ENCODE measurements at places on chromosomes 2 and 18.

DNA sequence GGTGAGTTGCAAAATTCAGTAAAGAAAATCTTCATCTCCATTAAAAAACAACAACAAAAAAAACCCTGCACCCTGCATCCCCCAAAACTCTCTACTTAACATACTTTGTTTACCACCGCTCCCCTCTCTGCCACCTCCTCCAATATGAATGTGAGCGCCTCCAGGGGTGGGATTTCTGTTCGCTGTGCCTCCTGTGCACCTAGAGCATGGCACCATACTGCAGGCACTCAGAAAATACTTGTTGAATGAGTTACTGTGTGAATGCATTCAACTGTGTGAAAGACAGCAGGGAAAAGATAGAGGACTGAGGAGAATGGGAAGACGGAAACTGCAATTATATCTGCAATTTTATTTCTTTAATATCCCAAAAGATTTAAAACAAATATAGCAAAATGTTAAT lies 4.5 kb downstream of the CEBPZ start:
- no peak for DNase-seq

GRCh38 chr2:35989040-35989439 lies 366.5 kb upstream of the CRIM1 start:
- no peak for DNase-seq

GRCh38 chr18:23165271-23166068 lies 30.2 kb downstream of the CABLES1 start:
- DNase-seq: no peak

GRCh38 chr2:126507425-126507911 lies 148.5 kb upstream of the GYPC start:
- no peak for DNase-seq

- no peak for DNase-seq
Measured at GRCh38 chr2:186379052-186379451, 107.0 kb upstream of the ZC3H15 start.

DNA sequence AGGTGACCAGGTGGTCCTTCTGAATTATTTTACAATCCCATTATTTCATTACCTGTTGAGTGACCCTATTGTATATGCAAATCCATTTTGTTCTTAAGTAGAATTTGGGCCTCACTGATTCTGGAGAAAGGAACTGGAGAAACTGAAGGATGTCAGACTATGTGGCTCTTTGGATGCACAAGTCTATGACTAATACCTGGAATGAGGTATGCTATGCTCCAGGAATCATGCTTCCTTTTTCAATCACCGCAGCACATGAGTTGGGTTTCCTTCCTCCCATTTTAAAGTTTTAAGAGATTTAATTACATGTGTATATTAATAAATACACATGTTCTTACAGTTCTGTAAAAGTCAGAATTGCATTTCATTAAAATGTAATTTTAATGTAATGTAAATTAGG lies 253.9 kb upstream of the VWC2L start:
- DNase-seq: no peak

- no peak for DNase-seq
Measured at GRCh38 chr2:138497294-138497693, 4.3 kb upstream of the SPOPL start.

DNA sequence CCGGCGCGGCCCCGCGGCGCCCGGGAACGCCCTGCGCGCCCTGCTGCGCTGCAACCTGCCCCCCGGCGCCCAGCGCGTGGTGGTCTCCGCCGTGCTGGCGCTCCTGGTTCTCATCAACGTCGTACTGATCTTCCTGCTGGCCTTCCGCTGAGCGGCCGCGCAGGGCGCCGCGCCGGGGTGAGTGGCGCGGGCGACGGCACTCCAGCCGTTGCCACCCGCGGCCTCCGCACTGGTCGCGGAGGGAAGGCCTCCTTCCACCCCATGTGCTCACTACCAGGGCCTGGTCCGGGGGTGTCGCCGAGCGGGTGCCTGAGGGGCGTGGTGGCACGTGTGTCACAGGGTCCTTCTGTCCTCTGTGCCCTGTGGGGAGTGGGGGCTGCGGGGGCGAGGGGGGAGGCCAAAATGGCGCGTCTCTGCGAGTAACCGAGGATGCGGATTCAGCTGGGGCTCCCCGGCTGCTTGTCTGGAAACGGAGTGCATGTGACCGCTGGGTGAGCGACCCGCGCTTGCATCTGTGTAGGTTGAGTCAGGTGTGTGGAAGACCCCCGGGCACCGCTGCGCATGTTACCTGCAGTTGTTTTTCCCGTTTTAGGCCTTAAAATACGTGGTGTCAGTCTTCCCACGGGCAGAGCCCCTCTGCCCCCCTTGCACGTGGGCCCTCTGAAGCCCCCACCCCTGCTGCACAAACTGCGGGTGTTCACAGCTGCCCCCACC lies 58.0 kb downstream of the FAM168B start:
- DNase-seq: no peak

GRCh38 chr18:5964596-5964995 lies 69.3 kb upstream of the TMEM200C start:
- no peak for DNase-seq

DNA sequence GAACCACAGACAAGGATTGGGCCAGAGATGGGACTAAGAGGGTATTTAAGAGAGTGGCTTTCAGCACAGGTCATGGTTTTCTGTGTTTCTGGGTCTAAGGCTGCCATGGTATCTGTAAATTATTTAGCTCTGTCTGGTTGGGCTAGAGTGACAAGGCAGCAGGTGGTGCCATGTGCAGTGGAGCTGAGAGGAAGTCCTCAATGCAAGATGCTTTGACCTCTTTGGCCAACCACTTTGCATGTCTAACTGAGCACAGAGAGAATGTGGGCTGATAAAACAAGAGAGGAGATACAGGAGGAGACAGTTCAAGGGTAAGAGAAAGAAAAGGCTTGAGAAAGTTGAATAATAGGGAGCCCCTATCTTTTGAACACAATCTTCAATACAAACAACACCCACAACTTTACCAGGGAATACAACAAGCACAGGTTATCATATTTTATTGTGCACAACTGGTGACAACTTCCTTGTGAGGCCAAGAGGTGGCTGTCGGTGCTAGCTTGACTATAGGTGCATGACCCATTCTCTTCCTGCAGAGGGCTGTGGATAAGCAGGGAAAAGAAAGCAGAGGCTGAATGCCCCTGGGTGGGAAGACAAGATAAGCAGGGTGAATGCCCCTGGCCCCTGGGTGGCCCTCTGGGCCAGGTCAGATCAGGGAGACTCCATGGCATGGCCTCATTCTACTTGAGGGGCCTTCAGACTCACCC lies 12.3 kb downstream of the FLACC1 start:
- no peak for DNase-seq

DNA sequence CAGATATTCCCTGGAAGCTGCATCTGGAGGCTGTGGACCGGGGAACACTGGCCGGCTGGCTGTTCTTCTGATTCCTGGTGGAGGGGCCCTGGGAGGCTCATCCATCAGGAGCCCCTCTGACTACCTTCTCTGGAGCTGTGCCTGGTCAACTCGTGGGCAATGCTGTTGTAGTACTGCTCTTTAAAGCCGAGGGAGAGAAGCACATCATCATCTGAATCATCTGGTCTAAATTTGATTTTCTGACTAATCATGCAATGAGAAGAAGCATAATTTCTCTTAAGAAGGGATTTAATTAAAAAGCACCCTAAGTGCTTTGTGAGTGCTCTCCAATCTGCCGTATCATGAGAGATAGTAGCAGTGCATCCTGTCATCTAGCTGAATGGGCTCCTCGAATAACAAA lies 229.5 kb downstream of the FHOD3 start:
- no peak for DNase-seq

DNA sequence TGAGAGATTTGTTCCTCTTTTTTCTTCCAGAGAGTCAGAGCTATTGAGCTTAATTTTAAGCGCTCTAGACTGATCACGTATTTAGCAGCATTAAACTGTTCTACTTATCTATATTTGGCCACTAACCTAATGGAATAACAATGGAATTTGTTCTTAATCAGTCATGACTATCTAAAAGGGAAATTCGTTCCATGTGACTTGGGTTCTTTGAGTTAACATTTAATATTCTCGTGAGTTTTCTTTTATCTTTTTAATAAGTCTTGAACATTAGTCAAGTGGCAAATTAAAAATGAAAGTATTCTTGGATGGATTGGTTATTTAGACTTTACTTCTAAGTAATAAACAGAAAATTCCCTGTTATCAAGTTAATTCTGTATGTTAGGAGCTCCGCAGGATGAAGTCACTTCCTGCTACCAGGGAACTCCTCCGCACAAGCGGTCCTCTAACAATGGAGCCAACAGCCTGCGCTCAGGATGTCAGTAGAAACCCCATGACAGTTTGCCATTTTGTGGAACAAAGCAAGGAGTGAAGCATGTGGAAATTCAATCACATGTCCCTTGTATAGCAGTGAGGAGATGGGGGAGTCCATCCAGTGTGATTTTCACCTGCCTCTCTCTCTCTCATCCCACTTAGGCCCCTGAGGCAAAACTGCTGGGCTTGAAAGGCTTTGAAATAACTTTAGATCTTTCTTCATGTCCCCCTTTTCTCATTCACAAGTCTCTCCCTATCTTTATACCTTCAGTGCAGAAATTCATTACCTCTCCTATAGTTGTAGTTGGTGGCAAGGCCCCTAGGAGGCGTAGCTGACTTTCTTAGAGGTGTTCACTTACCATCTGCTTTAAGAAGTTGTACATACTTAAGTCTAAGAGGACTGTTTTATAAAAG lies 138.1 kb downstream of the WDR7 start:
- DNase-seq: no peak

DNA sequence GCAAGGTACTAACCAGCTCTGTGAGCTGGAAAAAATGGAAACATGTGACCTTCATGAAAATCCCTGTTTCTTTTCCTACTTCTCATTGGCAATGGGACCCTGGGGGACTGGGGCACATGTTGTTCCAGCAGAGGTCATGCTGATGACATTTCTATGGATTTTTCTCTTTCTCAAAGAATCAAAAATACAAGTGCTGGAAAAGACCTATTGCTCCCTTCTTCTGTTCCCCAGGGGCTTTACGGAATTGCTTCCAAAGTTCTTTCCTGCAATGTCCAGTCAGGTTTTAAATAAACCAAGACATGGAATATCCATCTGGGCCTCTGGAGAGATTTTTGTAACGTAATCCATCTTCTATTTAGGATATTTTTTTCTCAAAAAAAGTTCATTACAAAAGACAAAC lies 1006.1 kb upstream of the CELF4 start:
- no peak for DNase-seq

- DNase-seq: no peak
Measured at GRCh38 chr2:68931799-68932198, 20.9 kb downstream of the GKN2 start.

DNA sequence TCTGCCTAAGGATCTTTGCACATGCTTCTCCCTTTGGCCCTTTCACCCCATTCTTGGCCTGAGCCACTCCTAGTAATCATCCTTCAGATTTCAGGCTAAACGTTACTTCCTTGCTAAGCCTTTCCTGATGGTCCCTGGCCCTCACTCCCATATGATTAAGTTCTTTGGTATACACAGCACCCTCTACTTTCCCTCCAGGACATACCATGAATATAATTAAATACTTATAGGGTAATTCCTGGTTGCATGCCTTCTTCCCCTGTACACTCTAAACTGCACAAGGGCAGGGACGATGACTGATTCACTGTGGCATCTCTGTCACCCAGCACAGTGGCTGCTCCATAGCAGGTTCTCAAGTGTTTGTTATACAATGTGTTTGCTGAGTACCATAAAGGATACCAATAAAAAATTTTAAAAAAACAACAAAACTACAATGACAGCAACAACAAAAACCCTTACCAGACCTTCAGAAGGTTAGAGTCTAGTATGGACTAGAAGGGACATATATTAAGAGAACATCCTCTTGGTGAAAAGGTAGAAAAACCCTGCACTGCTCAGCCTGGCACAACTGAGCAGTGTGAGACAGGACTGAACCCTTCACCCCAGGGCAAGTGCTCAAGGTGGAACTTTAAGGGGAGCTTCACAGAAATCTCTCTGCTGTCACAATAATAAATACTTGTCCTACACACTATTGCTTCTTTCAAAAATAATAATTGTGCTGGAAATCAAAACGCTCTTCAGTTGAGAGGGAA lies 76.2 kb downstream of the AAK1 start:
- no peak for DNase-seq

DNA sequence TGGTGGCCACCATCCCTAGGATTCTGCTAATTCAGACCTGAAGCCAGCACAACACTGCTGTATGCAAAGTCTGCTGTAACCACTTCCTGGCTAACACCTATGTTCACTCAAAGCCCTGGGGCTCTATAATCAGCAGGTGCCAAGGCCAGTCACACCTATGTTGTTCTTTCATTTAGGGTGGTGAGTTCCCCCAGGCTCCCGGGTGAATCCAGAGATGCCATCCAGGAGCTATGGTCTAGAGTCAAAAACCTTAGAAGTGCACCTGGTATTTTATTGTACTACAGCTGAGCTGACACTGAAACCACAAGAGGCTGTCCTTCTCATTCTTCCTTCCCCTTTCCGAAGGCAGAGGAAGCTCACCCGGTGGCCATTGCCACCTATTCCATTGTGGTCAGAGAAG lies 46.2 kb upstream of the CCDC141 start:
- DNase-seq: no peak

DNA sequence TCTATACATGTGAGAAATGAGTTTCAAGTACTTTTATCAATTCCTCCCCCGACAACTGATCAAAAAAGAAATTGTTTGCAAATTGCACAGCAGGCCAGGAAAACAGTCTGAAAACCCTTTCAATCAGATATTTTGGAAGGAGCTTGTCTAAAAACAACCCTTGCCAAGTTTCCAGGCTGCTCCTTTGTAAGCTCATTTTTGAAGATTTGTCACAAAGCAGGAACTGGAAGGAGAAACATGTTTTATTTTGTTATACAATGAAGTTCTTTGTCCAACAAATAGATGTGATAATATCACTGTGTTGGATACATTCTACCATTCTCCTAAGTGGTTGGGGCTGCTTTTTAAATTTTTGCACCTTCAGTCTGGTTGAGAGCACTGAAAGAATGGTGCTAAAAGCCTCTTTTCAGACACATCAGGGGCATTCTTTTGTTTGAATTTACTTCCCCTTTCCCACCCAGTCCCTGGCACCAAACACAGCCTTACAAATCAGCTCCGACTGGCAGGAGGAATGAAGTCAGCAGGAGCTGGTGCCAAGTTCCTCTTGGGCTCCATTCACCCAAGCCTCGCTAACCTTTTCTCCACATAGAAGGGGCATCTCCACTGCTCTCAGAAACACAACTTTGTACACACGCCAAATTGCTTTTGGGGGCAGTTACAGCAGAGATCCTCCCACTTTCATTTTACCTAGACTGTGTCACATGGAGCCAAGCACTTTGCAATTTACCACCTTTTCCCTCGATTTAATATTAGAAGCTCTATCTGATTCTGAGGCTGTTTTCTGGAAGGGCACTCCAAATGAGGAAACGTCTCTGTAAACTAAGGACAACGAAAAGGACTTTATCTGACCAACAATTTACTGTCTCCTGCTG lies 88.0 kb downstream of the C1D start:
- DNase-seq: no peak
